ENCODE measurements at places on chromosomes 16 and 17.

DNA sequence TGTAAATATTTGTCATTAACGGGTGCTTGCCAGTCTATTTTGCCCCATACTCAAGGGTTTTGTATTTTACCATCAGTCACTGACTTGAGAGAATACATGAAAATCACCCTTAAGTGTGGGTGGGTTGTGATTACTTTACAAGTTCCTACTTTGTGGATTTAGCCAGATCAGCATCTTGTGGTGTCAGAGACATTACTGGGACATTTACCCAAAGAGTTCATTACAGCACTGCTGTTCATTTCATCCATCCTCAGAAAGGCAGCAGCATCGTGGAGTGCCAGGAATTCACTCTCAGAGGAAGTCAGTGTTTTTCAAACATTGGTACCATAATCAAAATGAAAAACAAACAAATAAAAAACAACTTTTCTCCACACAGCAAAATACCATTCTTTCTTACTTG is 110.8 kb downstream of the CNTNAP4 start:
- no peak for DNase-seq

DNA sequence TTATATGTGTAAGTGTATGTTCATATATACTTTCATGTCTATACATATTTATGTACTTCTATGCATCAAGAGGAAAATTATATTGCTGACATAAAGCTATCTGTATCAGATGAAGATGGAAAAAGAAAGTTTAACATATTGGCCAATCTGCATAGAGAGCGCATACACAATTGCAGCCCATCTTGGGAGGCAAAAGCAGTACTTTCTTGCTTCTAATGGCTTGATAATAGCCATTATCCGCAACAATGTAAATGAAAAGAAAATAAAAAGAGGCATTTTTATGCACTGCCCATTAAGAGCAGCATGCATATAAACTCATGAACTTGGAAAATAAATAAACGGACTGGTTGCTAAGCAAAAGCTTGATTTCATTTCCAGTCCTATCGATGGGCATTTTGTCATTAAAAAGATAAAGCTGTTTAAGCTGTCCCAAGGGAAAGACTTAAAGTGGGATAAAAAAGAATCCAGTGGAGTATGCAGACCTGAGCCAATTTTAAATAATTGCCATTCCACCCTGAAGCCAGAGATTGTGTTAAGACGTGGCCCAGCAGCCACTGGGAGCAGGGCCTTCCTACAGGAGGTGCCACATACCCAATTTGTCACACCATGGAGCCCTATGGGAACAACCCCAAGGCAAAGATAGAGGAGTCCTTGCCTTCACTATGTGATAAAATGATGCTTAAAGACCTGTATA is 183.6 kb upstream of the CDH11 start:
- DNase-seq, result no peak

GRCh38 chr17:43846963-43847371 is at the start of gene CD300LG:
Gene CD300LG (plus strand): TSS chr17:43847176. CDS start chr17:43847217, 41 bp downstream.
- no peak for DNase-seq

DNA sequence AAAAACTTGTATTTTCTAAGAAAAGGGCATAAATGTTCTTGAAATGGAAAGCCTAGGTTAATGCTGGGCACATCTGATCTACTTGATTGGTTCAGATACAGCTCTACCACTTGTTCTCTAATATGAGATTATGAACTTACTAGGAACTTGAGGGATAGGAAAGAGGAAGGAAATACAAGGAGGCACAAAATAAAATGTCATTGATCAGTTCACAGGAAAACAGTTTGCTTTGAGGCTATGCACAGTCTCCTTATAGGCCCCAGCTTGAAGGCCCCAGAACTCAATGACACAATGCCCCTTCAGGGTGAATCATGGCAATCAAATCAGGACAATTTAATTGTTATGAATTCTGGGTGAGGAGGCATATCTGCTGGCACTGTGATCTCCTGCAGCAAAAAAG is 27.1 kb downstream of the NXPH3 start:
- DNase-seq, result no peak

- no peak for DNase-seq
These were observed 11.5 kb downstream of the GAS7 start for GRCh38 chr17:10186771-10187410.

- no peak for DNase-seq
These were observed 88.6 kb downstream of the CACNG3 start for GRCh38 chr16:24344784-24345183.

- DNase-seq, result no peak
These were observed 13.3 kb upstream of the PMP22 start for GRCh38 chr17:15278380-15278779.

GRCh38 chr17:28788100-28788499 is 44.3 kb downstream of the TRAF4 start:
- no peak for DNase-seq

DNA sequence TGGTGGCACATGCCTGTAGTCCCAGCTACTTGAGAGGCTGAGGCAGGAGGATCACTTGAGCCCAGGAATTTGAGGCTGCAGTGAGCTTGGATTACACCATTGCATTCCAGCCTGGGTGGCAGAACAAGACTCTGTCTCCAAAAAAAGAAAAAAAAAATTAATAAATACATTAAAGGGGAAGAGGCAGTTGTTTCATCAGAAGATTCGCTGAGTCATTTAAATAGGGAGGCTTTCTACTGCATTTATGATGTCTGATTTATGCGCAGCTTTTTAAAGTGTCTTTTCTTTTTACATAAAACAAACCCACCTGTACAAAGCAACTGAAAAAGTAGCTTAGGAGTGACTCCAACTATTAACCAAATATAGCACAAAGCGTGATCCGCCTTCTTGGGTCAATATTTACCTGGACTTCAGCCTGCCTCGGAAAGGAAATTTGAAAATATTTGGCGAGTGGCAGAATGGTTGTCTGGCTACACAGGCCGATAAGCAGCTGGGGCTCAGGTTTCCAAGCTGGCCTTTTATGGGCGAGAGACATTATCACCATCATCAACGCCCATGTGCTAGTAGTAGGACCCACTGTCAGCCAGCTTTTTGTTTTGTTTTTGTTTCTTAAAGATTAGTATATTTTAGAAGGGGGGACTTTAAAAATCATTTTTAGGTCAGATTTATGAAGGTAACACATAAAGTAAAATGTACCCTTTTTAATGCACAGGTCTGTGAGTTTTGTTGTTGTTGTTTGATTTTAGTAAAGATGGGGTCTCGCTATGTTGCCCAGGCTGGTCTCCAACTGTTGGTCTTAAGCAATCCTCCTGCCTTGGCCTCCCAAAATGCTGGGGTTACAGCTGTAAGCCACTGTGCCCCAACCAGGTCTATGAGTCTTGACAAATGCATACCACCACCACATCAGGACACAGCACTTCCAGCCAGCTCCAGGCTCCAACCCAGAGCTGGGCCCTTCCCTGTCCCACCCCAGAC is 42.5 kb upstream of the RASD1 start:
- DNase-seq, result peak; percentile 86

GRCh38 chr16:73093146-73094144 is 45.5 kb upstream of the ZFHX3 start:
- DNase-seq, result no peak

GRCh38 chr17:79621151-79621943 is 10.5 kb upstream of the RBFOX3 start:
- DNase-seq, result no peak

GRCh38 chr17:72422204-72422504 is 301.3 kb downstream of the SOX9 start:
- DNase-seq, result no peak

- DNase-seq, result no peak
These were observed 11.0 kb downstream of the CYB561 start for GRCh38 chr17:63434951-63435571.

- peak; percentile 43 for DNase-seq
These were observed 30.8 kb upstream of the ABCA5 start for GRCh38 chr17:69357701-69358100.

DNA sequence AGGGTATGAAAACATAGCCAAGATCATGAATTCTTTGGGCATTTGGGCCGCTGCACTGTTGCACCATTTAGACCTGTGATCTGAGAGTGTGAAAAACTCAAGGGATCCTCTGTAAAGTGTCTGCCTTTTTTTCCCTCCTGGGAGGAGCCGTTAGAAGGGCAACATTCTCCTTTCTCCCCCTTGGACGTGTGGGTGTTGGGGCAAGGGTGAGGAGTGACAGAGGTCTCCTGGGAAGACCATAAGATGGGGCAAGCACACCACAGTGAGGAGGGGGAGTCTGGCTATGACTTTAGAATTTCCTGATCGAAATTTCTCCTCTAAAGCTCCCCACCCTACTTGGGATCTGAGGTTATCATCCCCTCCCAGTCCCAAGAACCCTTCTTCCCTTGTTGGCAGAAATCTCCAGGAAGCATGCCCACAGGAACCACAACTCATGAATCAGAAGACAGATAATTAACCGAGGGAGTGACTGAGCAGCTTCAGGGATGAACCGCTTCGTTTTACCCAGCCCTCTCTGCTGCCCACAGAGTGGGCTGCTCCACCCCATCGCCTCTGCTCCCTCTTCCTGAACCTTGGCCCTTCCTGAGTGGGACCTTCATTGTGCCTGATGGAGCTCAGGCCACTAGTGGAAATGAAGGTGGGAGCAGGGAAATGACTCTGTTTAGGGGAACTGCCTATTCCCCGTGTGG is 4.2 kb downstream of the ITGB3 start:
- DNase-seq, result no peak

DNA sequence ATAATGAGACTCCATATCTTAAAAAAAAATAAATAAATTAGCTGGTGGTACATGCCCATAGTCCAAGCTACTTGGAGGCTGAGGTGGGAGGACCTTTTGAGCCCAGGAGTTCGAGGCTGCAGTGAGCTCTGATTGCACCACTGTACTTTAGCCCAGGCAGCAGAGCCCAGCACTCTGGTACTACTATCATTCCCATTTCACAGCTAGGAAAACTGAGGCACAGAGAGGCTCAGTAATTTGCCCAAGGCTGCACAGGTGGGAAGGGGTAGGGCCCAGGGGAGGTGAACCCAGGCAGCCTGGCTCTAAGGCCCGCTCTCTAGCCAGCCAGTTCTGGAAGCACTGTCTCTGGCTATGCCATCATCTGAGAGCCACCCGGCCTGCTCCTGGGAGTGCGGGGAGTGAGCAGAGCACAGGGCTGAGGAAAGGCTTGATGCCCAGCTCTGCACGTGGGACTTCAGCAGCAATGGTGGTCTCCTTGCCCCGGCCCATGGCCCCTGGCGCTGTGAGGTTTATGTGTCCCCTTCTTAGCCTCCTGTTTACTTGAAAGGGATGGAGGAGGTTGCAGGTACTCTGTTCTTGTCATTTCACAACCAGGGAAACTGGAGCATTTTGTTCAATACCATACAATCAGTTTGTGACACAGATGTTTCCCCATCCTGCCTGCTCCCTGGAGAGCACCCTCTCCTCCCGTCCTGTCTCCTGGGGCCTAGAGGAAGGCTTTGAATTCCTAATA is 222.3 kb downstream of the KATNIP start:
- DNase-seq, result no peak

GRCh38 chr16:50685462-50686063 is 4.5 kb upstream of the SNX20 start:
- DNase-seq, result no peak

- no peak for DNase-seq
These were observed 38.4 kb downstream of the EPN2 start for GRCh38 chr17:19275457-19276127.

- DNase-seq, result no peak
These were observed 101.2 kb downstream of the FTO start for GRCh38 chr16:53805113-53805512.

- no peak for DNase-seq
These were observed 2.6 kb upstream of the KRT35 start for GRCh38 chr17:41483531-41483930.

GRCh38 chr17:9098242-9098825 is 77.0 kb downstream of the NTN1 start:
- DNase-seq, result no peak

GRCh38 chr17:38798614-38799500 is 499 bp downstream of the PIP4K2B start:
- DNase-seq, result peak; percentile 63

GRCh38 chr17:20243524-20243923 is 223.8 kb downstream of the LGALS9B start:
- DNase-seq, result no peak

DNA sequence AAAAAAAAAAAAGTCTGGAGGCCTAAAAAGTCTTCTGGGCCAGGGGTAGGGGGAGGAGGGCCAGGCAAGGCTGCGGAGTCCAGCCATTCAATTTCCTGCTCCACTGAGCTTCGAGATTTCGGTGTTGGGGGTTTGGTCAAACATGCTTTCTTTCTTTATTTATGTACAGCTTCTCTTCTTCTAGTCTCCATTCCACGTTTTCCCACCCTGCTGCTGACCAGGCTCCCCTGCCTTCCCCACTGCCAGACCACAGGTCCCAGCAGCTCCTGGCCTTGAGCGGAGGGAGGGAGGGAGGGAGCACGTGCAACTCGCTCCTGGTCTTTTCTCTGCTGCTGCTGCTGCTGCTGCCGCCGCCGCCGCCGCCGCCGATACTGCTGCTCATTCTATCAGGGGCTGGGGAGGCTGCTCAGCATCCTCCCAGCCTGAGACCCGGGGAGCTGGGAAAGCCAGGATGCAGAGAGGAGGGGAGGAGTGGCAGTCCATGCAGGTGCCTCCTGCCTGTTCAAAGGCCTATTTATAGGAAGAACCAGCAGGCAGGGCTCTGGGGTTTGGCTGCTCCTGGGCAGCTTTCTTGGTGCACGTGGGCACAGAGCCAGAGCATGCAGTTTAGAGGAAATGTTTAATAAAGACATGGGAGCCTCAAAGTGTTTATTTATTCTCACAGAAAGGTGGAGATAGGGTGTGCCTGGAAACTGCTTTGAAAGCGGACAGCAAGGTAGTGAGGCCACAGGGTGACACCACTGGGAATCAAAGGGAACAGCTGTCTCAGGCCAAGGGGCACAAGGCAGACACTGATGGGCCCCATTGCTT is 23.4 kb upstream of the ZFHX3 start:
- peak; percentile 34 for DNase-seq

GRCh38 chr16:61364990-61365389 is 671.2 kb downstream of the CDH8 start:
- no peak for DNase-seq

DNA sequence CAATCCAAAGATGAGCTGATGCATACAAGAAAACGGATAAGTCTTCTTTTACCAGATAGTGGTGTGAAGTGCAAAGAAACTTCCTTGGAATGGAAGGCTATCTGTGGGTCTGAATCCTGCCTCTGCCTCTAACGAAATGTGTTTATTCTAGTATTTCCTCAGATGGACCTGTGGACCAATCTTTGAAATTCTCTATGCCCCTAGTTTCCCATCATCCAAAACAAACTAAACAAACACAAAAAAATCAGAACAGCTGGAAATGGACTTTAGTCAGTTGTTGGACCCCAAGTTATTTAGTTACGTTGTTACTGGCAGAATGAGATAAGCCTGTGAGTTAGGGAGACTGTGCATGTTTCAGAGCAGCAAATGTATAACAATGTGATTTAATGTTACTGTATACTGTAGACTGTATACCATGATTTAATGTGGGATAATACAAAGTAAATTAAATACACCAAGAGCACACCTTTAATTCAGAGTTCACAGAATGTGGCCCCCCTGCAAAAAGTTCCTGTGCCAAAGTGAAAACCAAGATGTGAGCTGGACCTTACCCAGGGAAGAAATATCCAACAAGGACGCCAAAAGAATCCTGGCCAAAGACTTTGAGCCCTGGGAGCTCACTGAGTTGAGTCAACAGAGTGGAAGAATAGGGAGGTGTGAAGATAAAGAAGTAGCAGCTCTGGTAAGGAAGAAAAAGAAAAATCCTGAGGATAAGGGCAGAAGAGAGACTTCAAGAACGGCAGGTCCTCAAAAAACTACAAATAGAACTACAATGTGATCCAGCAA is 255.2 kb downstream of the CNTNAP4 start:
- no peak for DNase-seq

GRCh38 chr17:75272848-75273184 is 1.8 kb upstream of the MIF4GD start:
- no peak for DNase-seq
